Activated CD4-positive, alpha-beta T cell treated with anti-CD3 and anti-CD28 coated beads for 36 hours (primary cell): ENCODE measurements at places on chromosomes 3 and 15.

DNA sequence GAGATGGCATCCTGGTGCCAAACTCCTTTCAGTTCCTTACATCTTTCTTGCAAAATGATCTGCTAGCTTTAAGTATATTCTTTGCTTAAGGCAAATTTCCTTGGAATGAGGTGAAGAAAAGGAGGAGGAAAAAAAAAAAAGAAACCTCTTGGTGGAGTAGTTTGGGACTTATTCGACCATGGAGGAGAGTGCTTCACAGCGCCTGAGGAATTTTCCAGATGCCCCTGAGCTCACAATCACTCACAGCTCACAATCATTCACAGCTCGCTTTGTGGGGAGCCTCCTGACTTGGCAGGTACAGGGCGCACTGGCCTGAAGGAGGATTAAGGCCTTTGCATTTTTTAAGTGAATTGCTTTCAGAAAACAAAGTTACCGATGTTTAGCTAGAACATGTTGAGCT lies 53.9 kb downstream of the BOC start:
- no peak for DNase-seq

GRCh38 chr15:73196113-73196512 lies 143.8 kb downstream of the NEO1 start:
- DNase-seq = no peak

- DNase-seq = no peak
These were observed 74.3 kb downstream of the TCF12 start for GRCh38 chr15:56992725-56993124.

DNA sequence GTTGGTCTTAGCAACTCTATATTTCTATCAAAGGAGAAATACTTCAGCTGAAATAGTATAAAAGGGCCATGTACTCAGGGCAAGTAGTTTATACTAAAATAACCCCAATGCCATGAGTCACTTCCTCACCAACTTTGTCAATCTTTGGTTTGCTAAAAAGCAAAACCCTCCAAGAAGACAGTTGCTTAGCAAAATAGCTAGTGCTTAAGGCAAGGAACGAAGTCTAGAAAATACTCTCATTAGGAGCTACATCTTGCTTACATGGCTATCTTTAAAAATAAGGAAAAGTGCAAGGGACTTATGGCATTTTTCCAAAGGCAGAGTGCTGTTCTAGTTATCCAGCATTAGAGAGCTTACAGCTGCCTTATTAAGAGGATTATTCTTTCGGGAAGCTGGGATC lies 28.4 kb downstream of the P3H2 start:
- no peak for DNase-seq

DNA sequence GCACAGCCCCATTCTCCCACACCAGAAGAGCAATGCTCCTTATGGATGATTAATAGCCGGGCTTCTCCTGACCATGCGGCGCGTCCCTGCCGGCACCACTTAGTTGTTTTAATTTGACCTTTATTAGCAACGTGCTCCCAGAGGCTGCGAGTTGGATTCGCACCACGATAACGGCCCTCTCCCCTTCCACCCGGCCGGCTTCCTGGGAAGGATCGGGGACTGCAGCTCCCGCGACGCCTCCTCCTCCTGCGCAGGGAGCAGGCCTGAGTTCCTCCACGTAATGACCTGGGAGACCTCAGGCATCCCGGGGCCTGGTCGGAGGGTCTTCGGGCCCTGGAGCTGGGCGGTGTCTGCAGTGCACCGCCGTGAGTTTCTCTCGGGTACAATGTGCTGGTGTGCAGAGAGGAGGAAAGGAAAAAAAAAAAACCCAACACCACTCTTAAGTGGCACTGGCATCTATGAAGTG lies 243.3 kb upstream of the TOPAZ1 start:
- no peak for DNase-seq

- no peak for DNase-seq
These were observed 327.1 kb downstream of the ZNF621 start for GRCh38 chr3:40851836-40852235.

GRCh38 chr15:27592036-27592760 lies 506.9 kb downstream of the OCA2 start:
- DNase-seq = no peak

DNA sequence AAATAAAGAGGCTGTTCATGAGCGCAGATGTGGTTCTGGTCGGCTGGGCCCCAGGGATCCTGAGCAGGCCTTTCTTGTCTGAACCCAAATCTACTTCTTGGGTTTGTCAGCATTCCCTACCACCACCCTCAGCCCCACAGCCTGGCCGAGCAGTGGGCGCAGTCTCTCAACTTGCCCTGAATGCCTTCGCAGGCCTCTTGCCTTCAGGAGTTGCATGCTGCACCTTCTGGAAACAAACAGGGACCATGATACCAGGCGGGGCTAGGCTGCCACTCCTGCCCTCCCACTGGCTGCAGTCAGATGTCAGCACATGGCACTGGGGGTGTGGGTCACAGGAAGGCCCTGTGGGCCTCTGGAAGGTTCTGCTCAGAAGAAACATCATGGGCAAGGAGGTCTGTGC lies 13.2 kb upstream of the C15orf39 start:
- DNase-seq = no peak

GRCh38 chr3:47266709-47267489 lies 15.7 kb downstream of the KIF9 start:
- DNase-seq = peak; percentile 68

GRCh38 chr3:188400494-188401243 lies 246.7 kb downstream of the LPP start:
- DNase-seq = peak; percentile 46

DNA sequence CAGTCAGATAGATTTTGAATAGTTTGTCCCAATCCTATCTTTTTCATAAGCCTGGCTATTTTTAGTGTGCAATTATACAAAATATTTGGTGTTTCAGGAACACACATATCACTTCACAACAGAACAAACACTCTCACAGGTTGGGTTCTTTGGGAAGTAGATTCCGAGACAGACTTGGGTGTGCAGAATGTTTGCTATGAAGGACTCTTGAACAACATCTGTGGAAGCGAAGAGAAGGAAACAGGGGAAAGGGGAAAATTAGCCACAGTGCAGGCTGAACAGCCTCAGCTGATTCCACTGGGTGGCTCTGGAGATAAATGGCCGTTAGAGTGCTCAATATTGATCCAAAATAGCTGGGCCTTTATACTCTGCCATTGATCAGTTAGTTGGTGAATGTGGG lies 61.8 kb downstream of the GUCA1C start:
- DNase-seq = no peak

GRCh38 chr3:72393455-72393854 lies 454.8 kb downstream of the SHQ1 start:
- DNase-seq = no peak

GRCh38 chr3:1462371-1462770 lies 369.5 kb downstream of the CNTN6 start:
- no peak for DNase-seq

- DNase-seq = peak; percentile 65
These were observed 1.8 kb downstream of the ANP32A start for GRCh38 chr15:68818769-68819494.

DNA sequence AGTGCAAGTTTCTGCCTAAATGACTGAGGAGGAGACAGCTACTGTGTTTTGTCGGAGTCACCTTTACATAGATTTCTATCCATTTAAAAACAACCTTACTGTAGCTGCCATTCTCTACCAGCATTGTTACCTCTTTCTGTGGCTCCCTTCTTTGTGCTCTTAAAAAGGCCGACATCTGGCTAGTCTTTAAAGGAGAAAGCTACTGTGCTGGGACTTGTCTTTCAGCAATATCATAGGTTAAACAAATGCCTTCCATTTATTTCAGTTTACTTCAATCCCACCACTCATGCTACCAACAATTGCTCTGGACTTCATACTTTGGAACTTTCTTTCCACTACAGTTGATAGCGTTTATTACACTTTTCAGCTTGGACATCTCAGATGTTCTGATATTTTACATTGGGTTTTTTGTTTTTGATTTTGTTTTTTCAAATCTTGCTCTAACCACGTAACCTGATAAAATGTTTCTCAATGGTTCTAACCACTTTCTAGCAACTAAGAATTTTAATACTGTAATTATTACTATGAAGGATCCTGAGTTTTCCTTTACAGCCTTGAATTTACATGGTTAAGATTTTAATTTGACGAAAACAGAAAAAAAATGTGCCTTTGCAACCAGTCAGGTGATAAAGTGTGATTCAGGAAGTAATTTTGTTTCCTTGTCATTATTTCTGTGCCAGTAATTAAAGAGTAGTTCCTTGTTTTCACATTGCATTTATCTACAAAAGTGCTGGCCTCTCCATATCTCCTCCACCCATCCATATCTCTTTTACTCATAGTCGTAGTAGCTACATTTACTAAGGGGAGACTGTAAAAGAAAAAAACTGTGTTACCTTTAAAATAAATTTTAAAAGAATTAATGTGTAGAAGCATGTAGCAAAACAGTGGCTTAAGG lies 1.3 kb upstream of the CBLB start:
- no peak for DNase-seq

- no peak for DNase-seq
These were observed 20.8 kb downstream of the TCF12 start for GRCh38 chr15:56939257-56939656.

GRCh38 chr15:70669006-70669602 lies 94.3 kb downstream of the UACA start:
- no peak for DNase-seq

GRCh38 chr3:195170496-195170895 lies 100.5 kb downstream of the XXYLT1 start:
- no peak for DNase-seq

DNA sequence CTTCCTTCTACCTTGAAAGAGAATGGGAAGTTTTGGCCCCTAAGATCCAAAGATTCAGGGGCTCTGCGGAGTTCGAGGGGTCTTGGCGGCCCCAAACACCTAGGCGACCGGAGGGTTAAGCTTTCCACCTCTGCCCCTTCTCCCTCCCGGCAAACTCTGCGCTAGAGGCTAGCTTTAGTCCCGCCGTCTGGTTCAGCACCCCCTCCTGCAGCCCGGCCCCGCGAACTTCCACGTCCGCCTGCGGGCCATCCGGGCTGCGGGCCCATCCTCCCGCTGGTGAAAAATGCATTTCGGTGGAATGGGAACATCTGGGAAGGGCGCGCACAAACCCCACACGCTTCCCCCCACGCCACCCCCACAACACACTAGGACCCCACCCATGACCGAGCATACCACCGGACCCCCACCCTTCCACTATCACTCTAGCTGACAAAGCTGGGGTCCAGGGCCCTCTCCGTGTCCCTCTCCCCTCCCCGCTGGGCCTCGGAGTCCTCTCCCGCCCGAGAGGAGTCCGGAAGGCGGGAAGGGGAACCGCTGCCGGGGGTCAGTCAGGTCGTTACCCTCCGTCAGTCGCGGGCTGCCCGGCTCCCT lies 1.0 kb downstream of the SHOX2 start:
- DNase-seq = peak; percentile 16

- no peak for DNase-seq
These were observed 244.5 kb downstream of the FOXP1 start for GRCh38 chr3:71339049-71339448.
